Activated CD8-positive, alpha-beta memory T cell treated with anti-CD3 and anti-CD28 coated beads, Interleukin-2, amount 50 U/mL, for 48 hours (primary cell): ENCODE measurements at places on chromosomes 11 and 22.
A peak's percentile ranks its signal among the peaks of the same experiment; 100 is the strongest.

DNA sequence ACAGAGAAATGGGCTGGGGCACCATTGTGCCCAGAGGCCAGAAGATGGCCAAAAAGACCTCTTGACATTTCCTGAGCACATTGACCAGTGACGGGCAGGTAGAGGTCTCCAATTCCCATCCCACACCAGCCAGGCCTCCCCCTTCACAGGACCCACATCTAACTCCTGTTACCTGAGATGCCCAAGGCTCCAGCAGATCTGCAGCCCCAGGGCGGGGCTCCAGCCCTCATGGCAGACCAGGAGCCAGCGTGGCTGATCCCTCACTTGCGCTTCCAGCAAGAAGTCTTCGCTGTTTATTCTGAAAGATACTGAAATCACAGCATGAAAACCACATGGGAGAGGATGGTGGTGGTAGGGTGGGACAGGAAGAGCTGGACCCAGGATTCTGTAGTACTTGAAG is 9.0 kb downstream of the TMPRSS5 start:
- DNase-seq = no peak

GRCh38 chr22:31137721-31138120 is 2.6 kb downstream of the PLA2G3 start:
- no peak for DNase-seq

- DNase-seq = peak; percentile 32
Observed at GRCh38 chr11:117910525-117910924, 18.7 kb downstream of the TMPRSS13 start.

DNA sequence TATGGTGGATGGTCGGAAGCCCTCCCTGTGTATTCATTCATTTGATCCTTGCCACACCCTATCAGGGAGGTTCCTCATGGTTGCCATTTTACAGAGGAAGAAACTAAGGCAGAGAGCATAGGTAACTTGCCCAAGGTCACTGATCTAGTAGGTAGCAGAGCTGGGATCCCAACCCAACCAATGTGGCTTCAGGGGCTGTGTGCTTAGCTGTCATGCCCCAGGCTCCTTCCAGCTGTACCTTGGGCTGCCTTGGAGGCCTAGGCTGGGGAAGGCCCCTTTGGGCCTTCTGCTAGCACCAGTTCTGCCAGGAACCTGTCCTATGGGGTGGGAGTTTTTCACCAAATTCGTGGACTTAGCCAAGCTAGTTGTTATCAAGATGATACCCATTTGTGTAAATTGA is 8.6 kb downstream of the BAD start:
- DNase-seq = no peak

GRCh38 chr22:45966320-45966894 is 10.6 kb downstream of the WNT7B start:
- no peak for DNase-seq

GRCh38 chr22:33325232-33326004 is 267.2 kb upstream of the SYN3 start:
- no peak for DNase-seq

DNA sequence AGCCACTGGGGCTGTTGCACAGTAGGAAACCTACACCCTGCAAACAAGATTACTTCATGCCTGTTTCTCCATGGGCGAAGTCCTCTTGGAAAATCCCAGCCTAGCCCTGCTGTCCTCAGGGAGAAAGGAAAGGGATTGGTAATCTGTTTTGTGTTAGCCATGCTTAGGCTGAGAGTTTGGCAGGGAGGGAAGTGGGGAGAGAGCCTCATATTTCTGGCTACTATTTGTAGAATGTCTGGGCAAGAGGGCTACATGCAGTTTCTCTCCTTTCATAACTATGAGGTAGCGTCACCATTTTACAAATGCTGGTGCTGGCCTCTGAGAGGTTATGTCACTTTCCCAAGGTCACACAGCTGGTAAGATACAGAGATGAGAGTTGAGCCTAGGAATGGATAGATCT is 737 bp upstream of the MFRP start:
- DNase-seq = no peak

DNA sequence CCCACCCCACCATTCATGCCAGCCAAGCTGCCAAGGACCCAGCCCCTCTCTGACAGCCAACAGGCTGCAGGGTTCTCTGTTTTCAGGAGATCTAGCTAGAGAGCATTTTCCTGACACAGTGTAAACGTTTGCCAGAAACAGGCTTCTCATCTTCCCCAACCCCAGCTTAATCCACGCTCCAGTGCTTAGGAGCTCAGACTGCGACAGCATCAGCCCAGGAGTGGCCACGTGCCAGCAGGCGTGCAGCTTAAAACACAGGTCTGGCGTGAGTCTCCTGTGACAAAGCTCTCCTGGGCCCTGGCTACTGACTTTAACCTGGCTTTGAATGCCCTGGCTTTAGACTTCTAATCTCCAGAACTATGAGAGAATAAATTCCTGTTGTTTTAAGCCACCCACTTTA is 66.6 kb downstream of the GALNT18 start:
- no peak for DNase-seq

DNA sequence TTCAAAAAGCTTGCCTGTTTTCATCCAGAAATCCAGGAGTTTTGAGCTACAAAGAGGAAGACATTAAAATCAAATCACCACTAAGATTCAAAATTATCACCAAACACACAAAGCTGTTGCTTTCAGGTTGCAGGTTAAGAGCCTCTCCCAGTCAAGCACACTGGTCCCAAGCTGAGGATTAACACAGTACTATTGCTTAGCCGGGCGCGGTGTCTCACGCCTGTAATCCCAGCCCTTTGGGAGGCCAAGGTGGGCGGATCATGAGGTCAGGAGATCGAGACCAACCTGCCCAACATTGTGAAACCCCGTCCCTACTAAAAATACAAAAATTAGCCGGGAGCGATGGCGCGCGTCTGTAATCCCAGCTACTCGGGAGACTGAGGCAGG is 1165.1 kb downstream of the LRRC4C start:
- DNase-seq = no peak

DNA sequence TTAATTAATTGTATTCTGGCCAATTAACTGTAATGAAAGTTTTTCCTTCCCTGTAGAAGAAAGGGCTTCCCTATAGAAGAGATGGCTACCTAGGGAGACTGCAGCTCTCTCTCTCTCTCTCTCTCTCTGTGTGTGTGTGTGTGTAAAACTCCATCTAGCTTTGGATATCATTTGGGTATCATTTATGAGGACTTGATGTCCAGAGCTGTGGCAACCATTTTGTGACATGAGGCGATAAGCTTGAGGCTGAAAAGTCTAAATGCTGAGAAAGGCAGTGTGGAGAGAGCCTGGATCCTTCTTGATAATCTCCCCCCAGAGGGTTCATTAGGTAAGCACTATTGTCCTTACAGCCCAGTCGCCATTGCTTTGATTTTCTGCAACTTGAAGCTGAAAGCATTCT is 30.7 kb upstream of the RASD2 start:
- DNase-seq = no peak
